NT2/D1 (cell line): ENCODE measurements at places on chromosomes 5 and 9.

DNA sequence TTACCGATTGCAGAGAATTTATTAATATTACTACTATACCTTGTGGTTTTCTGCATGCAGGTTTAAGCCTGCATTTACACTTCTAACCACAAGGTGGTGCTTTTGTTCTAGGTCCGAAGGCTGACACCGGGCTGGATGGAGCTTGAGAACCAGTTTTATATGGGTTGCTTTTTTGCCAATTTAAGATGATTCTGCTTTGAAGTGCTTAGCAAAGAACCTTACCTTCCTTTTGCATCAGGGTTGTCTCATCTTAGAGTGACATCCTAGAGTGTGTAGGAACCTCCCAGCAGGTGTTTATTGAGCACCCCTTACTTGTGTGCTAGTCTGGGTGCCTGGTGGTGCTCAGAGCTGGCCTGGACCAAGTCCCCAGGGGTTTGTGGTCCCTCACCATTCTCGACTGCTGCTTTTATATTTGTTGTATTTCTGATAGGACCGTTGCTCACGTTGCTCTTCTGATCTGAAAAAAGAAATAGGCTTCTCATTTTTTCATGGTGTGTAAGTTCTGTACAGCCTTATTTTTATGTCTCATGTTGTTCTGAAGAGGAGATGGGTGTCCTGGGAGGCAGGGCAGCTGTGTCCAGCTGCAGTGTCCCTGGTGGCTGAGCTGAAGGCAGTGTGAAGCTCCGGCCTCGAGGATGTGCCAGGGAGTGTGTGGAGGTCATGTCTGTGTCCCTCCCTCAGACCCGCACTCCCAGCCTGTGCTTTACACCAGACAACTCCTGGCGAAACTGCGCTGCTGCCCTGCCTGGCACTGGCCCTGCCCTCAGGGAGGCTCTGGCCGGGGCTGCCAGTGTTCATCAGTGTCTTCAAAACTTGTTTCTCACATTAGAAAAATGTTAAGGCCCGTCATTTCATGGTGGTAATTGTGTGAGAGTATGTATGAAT, 54.3 kb downstream of the EHMT1 start:
- no peak for DNase-seq

- DNase-seq = no peak
Observed at GRCh38 chr9:3299872-3300271, 225.9 kb downstream of the RFX3 start.

- no peak for DNase-seq
Observed at GRCh38 chr5:147446523-147446922, 63.3 kb downstream of the DPYSL3 start.

DNA sequence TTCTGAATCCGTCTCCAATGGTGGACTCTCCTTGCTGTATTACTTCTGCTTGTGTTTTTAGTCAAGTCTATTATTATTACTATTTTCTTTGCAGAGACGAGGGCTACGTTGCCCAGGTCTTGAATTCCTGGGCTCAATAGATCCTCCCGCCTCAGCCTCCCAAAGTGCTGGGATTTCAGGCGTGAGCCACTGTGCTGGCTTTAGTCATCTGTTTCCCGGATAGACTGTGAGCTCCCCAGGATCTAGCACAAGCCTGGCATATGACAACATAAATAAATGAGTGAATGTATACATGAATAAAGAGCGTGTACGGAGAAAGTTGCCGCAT, 439 bp upstream of the DDX46 start:
- DNase-seq = no peak

GRCh38 chr5:171640480-171640879, 145.1 kb upstream of the SMIM23 start:
- no peak for DNase-seq

GRCh38 chr9:34611251-34611810, 566 bp downstream of the RPP25L start:
- no peak for DNase-seq

- DNase-seq = no peak
Observed at GRCh38 chr5:31942546-31942945, 231.6 kb downstream of the GOLPH3 start.

GRCh38 chr9:75084081-75084672, 3.8 kb downstream of the NMRK1 start:
- DNase-seq = no peak

GRCh38 chr9:126838055-126838811, 22.2 kb upstream of the ZBTB34 start:
- no peak for DNase-seq

DNA sequence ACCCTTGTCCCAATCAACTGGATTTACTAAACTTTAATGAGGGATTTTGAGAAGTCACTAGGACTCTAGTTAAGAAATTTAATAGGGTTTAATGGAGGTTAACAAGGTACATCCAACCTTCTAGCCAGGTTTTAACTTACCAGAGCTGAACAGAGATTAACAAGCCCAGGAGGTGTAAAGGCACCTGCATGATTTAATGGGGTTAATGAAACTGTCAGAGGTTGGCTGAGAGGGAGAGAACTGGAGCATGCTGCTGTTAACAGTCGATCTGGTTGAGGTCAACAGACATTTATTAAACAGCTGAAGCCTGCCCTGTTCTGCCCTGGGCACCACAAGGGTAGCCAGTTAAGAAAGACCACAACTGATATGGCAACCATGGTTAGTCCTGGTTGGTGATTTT, 13.6 kb downstream of the HAND1 start:
- no peak for DNase-seq

DNA sequence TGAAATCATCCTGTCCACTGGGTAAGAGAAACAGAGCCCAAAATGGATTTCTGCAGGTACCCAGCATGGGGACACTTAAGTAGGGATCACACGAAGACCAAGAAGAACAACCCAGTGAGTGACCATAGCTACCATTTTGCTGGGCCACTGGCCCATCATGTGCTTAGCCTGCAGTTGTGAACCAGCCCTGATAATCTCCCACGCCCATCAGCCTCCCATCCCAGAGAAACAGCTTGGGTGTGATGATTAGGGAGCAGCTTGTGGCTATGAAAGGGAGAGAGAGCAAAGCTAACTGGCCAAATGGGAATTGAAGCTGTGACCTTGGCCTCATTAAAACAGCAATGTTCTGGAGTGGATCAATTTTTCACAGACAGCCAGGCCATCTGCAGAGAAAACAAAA, 138.5 kb downstream of the SLC24A2 start:
- no peak for DNase-seq

DNA sequence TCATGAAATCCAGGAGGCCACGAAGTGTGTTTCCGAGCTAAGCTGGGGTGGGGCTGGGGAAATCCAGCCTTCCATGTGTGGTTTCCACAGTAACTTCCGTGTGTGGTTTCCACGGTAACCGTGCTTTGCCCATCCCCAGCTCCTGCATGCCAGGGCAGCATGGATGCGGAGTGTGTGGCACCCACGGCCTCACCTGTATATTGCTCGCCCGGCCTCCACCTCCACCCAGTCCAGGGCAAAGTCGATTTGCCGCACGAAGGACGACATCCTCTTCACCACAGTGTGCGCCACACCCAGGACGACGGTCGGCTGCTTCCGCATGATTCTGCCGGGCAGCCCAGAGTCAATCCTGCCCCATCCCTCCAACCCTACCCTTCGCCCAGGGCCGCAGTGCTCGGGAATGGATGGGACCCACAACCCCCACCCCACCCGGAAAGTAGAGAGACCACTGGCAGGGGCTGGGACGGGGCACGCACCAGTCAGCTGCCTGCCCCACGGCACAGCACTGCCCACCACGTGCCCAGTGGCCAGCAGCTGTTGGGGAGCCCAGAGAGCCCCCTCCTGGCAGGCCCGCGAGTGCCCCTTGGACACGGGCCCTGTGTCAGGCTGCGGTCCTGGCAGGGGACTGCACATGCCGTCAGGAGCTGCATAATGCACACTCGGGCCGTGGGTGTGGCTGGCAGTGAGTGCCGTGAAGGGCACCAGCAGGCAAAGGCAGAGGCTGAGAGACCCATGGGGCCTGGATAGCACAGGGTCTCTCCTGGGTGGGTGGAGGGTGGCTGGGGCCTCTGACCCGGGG, 39.0 kb upstream of the NSMF start:
- DNase-seq = no peak

DNA sequence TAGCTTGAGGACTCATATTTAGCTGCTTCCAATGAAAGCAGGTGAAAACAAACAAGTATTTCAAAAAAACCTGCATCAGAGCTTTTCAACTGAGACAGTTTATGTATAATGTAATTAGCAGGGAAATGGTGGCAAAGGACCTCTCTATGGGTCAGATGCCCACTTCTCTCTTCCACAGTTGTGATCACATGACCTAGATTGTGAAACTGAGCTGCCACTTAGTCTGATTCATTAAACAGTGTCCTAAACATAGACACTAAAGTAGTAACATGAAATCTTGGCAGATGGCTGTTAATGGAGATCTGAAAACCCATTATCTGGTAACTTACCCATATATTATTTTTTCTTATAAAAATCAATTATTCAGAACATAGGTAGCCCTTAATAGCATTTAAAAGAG, 663.6 kb upstream of the RIOK2 start:
- DNase-seq = no peak

DNA sequence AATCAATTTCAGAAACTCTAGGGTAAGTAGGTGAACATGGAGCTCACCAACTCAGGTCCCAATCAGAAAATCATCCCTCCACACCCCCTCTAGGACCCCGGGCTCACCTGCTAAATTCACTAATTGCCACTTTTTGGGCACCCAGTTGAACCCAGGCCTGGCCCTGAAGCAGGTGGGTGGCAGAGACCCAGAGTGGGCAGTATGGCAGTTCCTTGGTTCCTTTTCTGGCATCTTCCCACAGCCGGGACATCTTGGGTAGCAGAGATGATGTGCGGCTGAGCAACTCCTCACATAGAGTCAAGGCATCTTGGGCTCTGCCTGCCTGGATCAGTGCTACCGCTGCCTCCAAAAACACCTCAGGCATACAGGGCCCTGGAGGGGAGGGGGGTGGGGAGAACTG, 2.9 kb upstream of the VCP start:
- no peak for DNase-seq

DNA sequence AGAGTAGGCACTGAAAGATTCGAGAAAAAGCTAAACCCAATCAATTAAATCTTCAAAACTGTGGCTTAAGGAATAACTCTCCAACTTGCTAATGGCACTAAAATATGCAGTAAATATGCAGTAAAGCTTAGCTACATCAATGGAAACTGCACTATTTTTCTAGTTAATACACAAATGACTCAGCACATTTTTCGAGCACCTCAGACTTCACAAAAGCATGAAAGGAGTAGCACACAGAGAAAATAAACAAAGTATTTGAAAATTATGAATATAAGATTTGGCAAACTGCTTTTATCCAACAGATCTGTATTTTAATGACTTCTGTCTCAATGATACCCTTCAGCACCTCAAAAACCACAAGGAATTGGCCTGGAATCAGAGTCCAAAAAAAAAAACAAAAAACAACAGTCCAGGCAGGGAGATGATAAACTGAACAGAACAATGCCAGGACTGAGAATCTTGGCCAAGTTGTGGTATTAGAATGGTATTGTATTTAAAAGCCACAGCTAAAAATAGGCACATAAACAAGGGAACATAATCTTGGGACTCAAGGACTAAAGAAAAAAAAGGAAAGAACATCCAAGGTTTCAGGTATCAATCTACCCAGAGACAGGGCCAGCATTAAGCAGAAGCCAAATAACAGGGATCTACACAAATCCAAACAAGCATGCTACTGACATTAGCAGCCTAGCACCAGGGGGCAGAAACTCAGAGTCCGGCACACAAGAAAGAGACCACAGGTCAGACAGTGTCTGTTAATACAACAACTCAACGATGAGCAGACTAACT, 21.4 kb downstream of the TMEM245 start:
- DNase-seq = no peak

DNA sequence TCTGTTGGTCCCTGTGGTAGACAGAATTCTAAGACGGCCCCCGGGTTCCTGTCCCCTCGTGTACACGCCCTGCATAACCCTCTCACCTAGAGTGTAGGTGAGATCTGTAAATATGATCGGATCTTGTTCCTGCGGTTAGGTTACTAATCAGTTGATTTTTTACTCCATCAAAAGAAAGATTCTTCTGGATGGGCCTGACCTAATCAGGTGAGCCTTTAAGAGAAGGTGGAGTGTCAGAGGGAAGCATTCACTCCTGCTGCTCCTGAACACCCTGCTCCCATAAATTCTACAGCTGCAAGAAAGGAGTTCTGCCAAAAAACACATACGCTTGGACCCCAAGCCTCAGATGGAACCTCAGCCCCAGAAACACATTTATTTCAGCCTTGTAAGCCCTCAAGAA, 15.6 kb upstream of the FUBP3 start:
- DNase-seq = no peak

GRCh38 chr9:76873056-76873792, 32.7 kb downstream of the PRUNE2 start:
- no peak for DNase-seq

- no peak for DNase-seq
Observed at GRCh38 chr9:34463098-34463900, 4.7 kb downstream of the DNAI1 start.

- no peak for DNase-seq
Observed at GRCh38 chr5:155926031-155926430, 400.9 kb upstream of the SGCD start.

- no peak for DNase-seq
Observed at GRCh38 chr5:114657342-114658130, 295.7 kb downstream of the KCNN2 start.

- no peak for DNase-seq
Observed at GRCh38 chr9:10873999-10874398, 261.2 kb upstream of the PTPRD start.

DNA sequence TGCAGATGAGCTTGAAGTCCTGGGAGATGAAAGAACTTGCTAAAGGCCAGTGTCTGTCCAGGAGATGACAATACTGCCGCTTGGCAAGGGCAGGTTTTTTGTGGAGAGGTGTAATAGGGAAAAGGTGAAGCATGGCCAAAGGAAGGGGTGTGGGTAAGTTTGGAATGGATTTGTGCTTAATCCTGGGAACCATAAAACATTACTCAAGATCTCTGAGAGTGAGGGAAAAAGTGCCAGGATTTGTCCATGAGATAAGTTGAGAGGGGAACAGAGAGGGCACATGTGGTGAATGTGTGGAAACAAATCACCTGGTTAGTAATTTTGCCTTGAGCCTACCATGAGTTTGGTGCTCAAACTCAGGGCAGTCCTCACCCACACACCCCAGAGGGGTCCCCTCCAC, 108.8 kb upstream of the CD180 start:
- no peak for DNase-seq

GRCh38 chr9:7055171-7055903, 297.6 kb downstream of the KDM4C start:
- no peak for DNase-seq

- DNase-seq = no peak
Observed at GRCh38 chr9:121298016-121298538, 30.1 kb downstream of the GSN start.

DNA sequence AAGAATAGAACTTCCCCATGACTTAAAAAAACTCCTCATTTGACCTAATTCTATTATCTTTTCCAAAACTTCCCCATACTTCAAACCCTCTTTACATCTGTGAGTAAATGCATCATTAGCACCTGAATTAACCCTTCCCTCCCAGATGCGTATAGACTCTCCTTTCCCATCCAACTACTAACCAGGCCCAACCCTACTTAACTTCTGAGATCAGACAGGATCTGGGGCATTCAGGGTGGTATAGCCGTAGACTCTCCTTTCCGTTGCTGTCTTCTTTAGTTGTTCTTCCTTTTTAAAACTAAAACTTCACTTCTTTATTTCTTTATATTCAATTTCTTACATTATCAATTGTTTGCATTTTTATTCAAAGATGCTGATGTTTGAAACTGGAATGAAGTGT, 165.2 kb downstream of the SLCO4C1 start:
- DNase-seq = no peak

GRCh38 chr9:32839013-32839885, 55.9 kb downstream of the TMEM215 start:
- DNase-seq = no peak

- DNase-seq = peak; percentile 36
Observed at GRCh38 chr9:96061293-96061987, 185.9 kb downstream of the ERCC6L2 start.

- DNase-seq = no peak
Observed at GRCh38 chr9:103799959-103800358, 294.1 kb upstream of the SMC2 start.
